ENCODE measurements at places on chromosomes 5 and 9. TPM values are rescaled to one million over a fixed set of nuclear protein-coding genes. Genes with fewer than 3 reads are reported as not detected.

DNA sequence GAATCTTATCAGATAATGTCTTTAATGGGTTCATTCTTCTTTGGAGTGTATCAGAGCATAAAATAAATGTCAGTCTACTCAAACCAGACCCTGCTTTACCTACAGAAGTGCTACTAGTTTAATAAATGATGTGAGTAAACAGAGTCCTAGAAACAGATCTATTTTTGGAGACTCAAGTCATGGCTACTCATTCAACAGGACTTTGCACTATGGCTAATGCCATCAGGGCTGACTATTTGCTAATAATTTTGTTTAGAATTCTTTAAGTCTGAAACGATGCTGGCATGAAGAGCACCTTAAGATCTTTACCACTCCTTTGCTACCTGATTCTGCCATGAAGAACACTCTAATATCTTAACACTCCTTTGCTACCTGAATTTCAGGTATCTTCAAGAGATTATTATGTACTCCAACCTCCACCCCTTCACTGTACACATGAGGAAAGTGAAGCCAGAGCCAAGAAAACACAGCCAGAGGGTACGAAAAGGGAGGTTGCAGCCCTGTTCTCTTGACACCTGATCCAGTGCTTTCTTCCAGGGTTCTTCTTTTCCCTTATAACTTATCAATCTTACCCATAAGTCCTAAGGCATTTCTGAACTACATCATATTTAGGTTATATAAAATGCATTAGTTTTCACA, 62.4 kb downstream of the ZNF608 start:
- no peak for DNase-seq

DNA sequence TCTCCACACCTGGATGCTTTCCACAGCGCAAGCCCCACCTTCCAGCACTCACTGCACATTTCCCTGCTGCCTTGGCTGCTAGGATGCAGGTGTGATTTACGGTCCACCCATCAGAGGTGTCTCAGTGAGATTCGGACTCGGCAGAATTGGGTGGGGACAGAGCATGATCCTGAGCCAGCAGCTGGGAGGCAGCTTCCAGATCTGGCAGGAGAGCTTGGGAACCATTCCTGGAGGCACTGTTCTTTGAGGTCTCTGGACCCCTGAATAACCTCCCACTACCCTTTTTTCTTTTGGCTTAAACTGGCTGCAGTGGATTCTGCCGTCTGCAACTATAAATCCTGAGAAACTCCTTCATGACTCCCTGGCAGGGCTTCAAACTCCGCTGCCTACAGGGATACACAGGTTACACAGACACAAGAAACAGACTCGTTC, 99.6 kb upstream of the PHYKPL start:
- DNase-seq = no peak

DNA sequence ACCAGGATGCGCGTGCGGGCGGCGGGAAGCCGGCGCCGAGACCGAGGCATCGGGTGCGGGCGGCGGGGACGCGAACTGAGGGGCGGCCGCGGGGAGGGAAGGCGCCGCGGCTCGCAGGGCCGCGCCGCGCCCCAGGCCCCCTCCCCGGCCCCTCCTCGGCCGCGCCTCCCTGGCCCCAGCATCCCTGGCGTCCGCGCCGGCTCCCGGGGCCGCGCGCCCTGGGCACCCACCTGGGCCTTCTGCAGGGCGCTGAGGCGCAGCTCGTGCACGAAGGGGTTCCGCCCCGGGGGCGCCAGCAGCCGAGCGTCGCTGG, 324 bp downstream of the LPCAT1 start:
- peak; percentile 55 for DNase-seq

DNA sequence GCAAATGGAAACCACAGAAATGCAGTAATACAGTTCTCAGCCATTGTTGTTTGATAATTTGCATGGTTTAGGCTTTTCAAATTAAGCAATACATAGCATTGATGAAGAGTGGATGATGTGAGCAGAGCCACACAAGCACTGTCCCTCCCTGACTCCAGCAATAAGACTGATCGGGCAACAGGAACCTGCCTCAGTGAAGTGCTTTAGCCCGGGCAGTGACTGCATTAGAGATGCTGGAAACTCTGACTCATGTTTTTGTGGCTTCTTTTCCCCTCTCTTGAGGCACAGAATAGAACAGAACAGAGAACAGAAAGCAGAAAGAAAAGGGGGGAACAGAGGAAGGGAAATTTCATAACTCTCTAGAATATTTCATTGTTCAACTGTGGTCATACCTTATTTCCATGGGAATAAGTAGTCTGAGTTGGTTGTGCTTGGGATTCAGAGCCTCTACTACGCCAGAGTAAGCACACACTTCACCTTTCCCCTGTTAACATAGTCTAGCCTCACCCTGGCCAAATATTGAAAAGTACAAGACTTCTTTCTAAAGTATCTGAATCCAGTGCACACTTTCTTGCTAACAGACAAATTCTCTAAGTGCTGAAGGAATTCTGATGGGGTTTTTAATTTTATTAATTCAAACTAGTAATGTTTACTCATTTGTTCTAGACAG, 164.8 kb upstream of the VCAN start:
- DNase-seq = no peak

GRCh38 chr5:61657686-61658085, 325.6 kb downstream of the ZSWIM6 start:
- DNase-seq = no peak

DNA sequence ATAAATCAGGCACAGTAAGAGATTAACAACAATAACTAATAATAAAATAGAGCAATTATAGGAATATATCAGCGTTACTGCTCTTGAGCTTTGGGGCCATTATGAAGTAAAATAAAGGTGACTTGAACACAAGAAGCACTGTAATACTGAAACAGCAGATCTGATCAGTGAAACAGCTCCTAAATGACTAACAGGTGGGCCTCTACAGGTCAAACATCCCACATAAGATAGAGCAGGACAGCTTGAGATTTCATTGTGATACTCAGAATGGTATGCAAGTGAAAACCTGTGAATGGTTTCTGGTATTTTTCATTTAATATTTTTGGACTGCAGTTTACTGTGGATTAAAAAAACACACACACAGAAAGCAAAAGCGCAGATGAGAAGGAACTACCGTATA, 24.0 kb upstream of the MAP3K1 start:
- DNase-seq = no peak

- no peak for DNase-seq
These were observed 24.2 kb upstream of the ELAVL2 start for GRCh38 chr9:23850242-23850689.

DNA sequence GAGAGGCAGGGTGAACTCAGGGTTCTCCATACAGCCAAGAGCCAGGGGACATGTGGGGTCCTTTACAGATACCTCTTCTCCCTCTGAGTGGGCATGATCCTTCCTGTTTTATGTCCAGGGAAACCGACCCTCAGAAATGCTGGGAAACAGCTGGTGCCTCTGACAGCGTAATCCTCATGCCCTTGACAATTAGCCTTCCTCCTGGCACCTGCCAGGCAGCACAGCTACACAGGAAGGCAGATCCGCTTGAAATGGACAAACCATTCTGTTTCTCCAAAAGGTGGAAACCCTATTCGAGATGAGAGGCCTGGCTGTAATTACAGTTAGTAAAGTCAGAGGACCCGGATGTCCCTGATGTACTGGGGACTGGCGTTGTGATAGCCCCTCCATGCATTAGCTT, 7.2 kb downstream of the ERGIC1 start:
- no peak for DNase-seq

GRCh38 chr5:142087920-142088679, 20.5 kb upstream of the NDFIP1 start:
- DNase-seq = no peak

DNA sequence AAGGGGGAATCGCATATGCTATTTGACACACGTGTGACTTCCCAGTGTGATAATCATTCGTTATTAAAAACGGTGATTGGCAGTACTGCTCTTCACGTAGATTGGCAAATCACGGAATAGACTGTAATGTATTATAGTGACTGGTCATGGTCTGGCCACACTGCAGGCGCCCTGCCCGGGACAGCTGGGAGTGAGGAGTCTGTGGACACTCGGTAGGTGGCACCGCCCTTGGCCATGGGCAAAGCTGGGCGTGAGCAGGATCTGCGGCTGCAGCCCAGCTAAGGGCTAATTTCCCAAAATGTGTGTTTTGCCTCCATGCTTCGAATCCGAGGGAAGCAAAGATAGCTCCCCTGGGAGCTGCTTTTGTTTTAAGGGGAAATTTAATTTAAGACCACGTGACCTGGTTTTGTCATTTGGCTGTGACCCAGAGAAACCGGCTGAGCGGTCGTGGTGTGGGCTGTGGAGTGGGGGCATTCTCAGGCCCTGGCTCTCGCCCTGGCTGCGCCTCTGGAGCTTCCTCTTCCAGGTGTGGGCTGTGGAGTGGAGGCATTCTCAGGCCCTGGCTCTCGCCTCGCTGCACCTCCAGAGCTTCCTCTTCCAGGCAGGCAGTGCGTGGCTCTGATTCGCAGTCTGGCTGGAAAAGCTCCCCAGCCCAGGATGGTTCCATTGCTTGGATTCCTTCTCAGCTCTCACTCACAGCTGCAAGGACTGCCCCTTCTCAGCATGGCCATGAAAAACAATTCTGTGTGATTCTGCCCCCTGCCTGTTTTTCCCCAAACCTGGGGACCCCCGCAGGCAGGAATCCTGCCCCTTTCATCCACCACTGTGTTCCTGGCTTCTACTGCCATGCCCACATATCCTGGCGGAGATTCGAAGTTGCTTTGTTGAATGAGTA, 131.1 kb downstream of the OLFM1 start:
- no peak for DNase-seq

DNA sequence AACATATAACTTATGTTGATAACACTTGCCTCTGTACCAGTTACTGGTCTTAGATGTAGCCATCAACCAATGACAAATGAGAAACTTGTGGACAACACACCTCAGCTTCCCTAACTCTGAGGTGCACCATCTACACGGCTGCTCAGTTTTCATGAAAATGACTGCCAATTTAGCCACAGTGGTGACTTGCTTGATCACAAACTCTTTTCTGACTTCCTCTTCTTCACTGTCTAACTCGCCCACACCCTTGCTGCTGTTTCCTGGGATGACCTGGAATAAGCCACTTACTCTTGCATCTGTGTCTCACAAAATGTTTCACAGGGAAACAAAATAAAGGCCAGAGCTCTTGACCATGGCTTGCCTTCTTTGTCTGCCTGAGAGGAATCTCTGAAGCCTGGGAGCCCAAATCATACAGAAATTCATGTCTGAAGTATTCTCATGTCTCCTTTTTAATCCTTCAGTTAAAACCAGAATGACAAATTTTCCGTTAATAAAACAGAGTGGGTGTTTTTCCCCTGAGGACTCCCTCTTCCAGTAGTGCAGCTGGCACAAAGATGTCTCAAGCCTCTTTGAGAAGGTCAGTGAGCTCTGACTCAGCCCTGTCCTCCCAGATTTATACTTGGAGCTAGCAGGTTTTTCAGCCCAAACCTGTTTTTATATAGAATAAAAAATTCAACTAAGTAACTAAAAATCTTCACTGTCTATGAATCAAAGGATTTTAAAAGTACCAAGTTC, 126.5 kb upstream of the PAM start:
- DNase-seq = no peak

DNA sequence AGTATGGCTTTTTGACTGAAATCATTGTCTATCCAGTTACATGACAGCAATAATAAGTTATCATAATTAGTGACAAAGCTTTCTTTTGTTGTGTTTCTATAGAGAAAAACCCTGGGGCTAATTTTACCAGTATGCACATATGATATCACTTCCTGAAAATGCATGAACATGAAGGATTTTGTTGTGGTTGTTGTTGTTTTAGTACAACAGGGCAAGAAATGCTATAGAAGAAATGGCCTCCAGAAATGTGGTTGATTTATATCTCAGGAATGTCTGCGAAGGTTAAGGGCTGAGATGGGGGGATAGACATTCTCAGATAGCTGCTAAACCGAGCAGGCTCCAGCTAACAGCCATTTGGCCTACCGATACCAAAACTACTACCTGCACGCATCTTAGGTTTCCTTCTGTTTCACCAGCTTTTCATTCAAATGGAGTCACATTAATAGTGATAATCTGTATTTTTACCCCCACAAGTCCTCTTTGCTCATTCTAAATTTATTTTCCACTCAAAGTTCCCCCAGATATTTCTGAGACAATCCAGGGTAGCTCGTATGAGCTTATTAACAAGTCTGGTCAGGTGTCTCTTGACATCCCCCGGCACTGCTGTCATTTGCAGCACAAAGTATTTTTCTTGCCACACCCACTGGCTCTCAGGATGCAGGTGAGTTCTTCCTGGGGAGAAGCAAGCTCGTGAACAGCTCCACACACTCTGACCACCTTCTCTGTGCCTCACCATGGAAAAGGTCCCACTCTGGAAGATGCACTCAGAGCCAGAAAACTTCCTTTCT, 232.4 kb upstream of the GAS1 start:
- DNase-seq = no peak

DNA sequence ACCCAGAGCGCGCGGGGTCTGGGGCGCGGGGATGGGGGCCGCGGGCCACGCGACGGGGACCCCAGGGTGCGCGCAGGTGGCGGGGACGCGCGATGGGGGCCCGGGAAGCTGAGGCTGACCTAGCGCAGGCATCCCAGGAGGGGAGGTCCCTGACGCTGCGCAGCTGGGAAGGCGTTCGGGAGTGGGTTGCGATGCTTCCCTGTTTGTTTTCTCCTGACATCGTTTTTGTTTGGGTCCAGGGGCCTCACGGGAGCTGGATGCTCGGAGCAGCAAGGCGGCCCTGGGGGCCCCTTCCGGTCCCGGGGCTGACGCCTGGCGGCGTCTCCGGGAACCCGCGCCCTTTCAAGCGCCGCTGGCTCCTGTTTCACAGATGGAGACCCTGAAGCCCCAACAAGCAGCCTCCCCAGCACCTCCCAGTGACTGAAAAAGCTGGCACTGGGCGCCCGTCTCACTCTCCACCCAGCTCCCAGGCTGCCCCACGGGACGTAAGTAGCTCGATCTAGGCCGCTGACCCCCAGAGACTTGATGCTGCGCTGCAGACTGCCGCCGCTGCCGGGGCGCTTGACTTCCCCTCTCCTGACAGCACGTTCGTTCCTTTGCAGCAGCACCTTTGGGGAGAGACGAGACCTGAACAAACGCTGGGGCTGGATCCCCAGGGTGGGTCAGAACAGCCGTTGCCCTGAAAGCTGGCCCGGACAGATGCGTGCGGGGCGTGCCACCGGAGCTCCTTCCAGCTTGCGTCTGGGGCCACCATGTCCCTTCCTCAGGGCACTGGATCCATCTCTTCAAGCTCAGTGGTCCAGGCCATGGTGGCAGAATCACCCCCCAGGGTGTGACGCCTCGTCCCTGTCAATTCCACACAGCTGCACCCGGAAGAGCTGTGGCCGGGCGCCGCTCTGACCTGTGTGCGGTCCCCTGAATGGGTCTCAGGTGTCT, 593 bp downstream of the BRD3OS start:
- no peak for DNase-seq

DNA sequence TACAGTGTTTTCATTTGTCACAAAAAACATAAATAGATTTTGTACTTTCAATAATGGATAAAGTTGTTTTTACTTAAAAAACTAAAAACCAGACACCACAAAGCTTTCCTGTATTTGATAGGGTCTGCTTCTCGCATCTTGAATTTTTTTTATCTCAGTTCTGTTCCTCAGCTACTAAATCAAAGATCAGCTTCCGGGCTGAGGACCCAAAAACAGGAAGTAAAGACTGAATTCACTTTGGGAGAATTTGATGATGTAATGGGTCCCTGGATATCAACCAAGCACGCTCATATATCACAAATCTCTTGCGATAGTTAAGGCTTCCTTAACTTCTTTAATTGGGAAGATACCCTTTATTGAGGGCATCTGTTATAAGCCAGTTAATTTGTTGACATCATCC, 24.1 kb downstream of the ITK start:
- DNase-seq = no peak

Gene TAL2
- total RNA-seq = not detected

Gene IRF1
- 52.2 TPM for total RNA-seq

Gene HACD4
- 6.4 TPM for total RNA-seq

All from sciatic nerve (tissue), 2 donors.